NCI-H460 (cell line): ENCODE measurements at places on chromosomes 7 and 10. TPM values are rescaled to one million over a fixed set of nuclear protein-coding genes. Genes with fewer than 3 reads are reported as not detected.

The KCND2 gene
- 0.03 TPM in 1 of 2 replicates, not detected in the other for total RNA-seq

The PAX4 gene
- total RNA-seq = not detected in 2 replicates

The ADAM22 gene
- 3.3 and 3.6 TPM in 2 replicates for total RNA-seq

The TUBAL3 gene
- 1.6 and 1.9 TPM in 2 replicates for total RNA-seq
